ENCODE measurements at places on chromosomes 1 and 21. TPM values are rescaled to one million over a fixed set of nuclear protein-coding genes. Genes with fewer than 3 reads are reported as not detected.
A peak's percentile ranks its signal among the peaks of the same experiment; 100 is the strongest.

Gene GRIK3
- not detected for total RNA-seq

Gene MKNK1
- total RNA-seq, result 18.2 TPM

- peak; percentile 64 for DNase-seq
These were observed 25.3 kb downstream of the ADAM30 start for GRCh38 chr1:119870917-119871596.

- peak; percentile 70 for DNase-seq
These were observed 48.9 kb downstream of the CHML start for GRCh38 chr1:241591317-241591716.

- no peak for DNase-seq
These were observed 35.5 kb upstream of the ZC3H12A start for GRCh38 chr1:37438869-37439343.

- peak; percentile 17 for DNase-seq
These were observed 17.3 kb downstream of the DDR2 start for GRCh38 chr1:162649583-162649982.

DNA sequence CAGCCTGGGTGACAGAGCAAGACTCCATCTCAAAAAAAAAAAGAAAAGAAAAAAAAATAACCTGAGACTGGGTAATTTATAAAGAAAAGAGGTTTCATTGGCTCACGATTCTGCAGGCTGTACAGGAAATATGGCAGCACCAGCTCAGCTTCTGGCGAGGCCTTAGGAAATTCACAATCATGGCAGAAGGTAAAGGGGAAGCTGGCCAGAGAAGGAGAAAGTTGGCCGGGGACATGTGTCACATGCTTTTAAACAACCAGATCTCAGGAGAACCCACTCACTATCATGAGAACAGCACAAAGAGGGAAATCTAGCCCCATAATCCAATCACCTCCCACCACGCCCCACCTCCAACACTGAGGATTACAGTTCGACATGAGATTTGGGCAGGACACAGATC lies 125.3 kb downstream of the DISP1 start:
- DNase-seq, result no peak

GRCh38 chr21:45741691-45742090 lies 98.2 kb downstream of the PCBP3 start:
- no peak for DNase-seq

- peak; percentile 40 for DNase-seq
These were observed 19.5 kb upstream of the SUCO start for GRCh38 chr1:172513479-172513878.

GRCh38 chr1:69294171-69294570 lies 273.6 kb upstream of the LRRC7 start:
- DNase-seq, result no peak
